ENCODE measurements at places on chromosomes 6 and 20. TPM values are rescaled to one million over a fixed set of nuclear protein-coding genes. Genes with fewer than 3 reads are reported as not detected.

CBLN4 gene
- total RNA-seq = not detected

GRCh38 chr6:110368284-110368683 is 10.1 kb upstream of the METTL24 start:
- no peaks in the 10 kb centered on the region for H3K27me3 ChIP-seq
- H3K27ac ChIP-seq = peak overlapping the region; percentile 68
- H3K36me3 ChIP-seq = no peaks in the 10 kb centered on the region
- no peak for DNase-seq
- H3K4me1 ChIP-seq = peaks cover 54% of the 10 kb centered on the region
- H3K4me3 ChIP-seq = no peak overlapping the region

RAB44 gene
- not detected for total RNA-seq

DNA sequence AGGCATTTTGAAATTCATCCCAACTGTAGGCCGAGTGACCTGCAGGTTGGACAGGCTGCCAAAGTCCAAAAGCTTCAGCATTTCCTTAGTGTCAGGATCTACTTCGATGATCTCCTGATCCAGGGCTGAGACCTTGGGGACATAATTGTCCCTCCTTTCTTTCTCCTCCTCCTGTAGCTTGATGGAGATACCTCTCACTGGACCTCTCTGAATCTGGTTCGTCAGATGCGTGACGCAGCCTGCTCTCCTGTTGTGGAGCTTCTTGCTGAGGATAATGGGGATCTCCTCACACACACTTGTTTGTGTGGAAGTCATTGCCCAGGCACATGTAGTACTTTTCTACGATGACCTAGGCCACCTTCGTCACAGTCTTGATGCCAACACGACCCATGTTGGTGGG is 1.5 kb upstream of the MAS1L start:
- no peak overlapping the region for H3K4me3 ChIP-seq
- no peak overlapping the region for H3K27ac ChIP-seq
- DNase-seq = no peak
- peaks cover 17% of the 10 kb centered on the region for H3K27me3 ChIP-seq
- no peaks in the 10 kb centered on the region for H3K4me1 ChIP-seq

GRCh38 chr6:155270561-155271091 is 6.8 kb downstream of the CLDN20 start:
- H3K4me3 ChIP-seq = no peak overlapping the region
- no peak overlapping the region for H3K27ac ChIP-seq
- peaks cover 11% of the 10 kb centered on the region for H3K4me1 ChIP-seq
- peaks cover 16% of the 10 kb centered on the region for H3K36me3 ChIP-seq
- no peak for DNase-seq

- peaks cover 20% of the 10 kb centered on the region for H3K36me3 ChIP-seq
- H3K27ac ChIP-seq = peak overlapping the region; percentile 30
- H3K4me1 ChIP-seq = peaks cover 47% of the 10 kb centered on the region
Observed at GRCh38 chr6:75278474-75279077, 6.0 kb downstream of the TMEM30A start.

GRCh38 chr6:132483779-132484679 is 28.9 kb downstream of the STX7 start:
- DNase-seq = peak; percentile 48
- H3K4me3 ChIP-seq = no peak overlapping the region
- no peaks in the 10 kb centered on the region for H3K27me3 ChIP-seq
- peak overlapping the region; percentile 41 for H3K27ac ChIP-seq
- peaks cover 16% of the 10 kb centered on the region for H3K36me3 ChIP-seq

DNA sequence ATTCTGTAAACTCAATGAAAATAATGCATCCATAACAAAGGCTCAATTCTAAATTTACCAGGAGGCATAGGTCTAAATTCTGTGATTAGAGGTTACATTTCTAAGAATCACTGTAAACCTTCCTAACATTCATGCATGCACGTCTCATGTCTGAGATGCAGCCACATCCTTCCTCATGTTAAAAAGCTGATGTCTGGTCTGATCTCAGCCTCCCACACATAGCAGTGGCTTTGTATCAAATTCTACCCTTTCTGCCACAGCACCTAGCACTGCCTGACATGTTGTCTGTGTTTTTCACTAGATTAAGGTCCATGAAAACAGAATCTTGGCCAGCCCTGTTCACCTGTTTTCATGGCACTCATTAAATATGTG is 171.1 kb downstream of the WDR27 start:
- no peak overlapping the region for H3K4me3 ChIP-seq
- no peak overlapping the region for H3K27ac ChIP-seq
- DNase-seq = no peak
- H3K27me3 ChIP-seq = no peaks in the 10 kb centered on the region

TREML2 gene
- total RNA-seq = not detected

GRM1 gene
- 0.16 TPM for total RNA-seq

DNA sequence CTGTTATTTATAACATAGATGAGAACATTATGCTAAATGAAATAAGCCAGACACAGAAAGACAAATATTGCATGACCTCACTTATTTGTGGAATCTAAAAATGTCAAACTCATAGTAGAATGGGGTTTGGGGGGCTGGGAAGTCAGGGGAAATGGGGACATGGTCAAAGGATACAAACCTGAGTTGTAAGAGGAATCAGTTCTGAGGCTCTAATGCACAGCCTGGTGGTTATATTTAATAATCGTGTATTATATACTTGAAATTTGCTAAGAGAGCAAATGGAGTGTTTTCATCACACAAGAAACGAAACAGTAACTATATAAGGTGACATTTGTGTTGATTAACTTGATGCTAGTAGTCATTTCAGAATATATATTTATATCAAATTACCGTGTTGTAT is 40.8 kb upstream of the GFOD1 start:
- no peak for DNase-seq
- no peaks in the 10 kb centered on the region for H3K27me3 ChIP-seq
- H3K4me3 ChIP-seq = no peak overlapping the region
- peaks cover 15% of the 10 kb centered on the region for H3K4me1 ChIP-seq
- H3K36me3 ChIP-seq = no peaks in the 10 kb centered on the region
- no peak overlapping the region for H3K27ac ChIP-seq

RUNX2 gene
- total RNA-seq = 4.9 TPM

MAP3K5 gene
- 8.3 TPM for total RNA-seq

- H3K27me3 ChIP-seq = no peaks in the 10 kb centered on the region
- peaks cover 2% of the 10 kb centered on the region for H3K4me1 ChIP-seq
- H3K4me3 ChIP-seq = no peak within 1 kb of the TSS
- DNase-seq = no peak
- no peak within 1 kb of the TSS for H3K27ac ChIP-seq
Observed at GRCh38 chr20:45378191-45378590, at the start of gene TP53TG5. TSS of gene TP53TG5 (minus strand) at chr20:45378325. CDS start at chr20:45378236, 89 bp downstream.

DNA sequence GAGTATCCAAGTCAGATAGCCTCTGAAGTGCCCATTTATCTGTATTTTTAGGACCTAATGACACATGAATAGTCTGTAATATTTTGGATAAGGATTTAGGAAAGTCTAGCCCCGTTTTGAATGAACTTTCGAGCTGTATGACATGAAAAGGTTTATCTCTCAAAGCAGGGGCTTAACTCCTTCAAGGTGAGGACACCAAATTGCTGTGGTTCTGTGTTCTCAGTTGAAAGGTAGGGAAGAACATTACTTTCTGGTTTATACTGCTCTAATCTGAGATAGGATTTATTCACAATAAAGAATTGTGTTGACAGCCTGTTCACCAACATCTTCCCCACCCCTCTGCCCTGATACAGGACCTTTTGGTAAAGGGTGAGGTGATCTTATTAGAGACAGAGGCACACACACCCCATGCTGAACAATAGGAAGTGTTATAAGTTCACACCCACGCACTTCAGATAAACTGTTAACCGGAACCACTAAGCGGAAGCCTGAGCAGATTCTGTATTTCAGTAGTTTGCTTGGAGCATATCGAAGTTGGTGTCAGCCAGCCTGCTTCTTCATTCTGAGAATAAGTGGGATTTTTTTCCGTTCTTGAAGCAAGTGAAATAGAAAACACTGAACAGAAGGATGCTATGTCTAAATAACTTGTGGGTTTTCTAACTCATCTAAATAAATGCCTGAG is 223.3 kb downstream of the TMEM242 start:
- H3K4me3 ChIP-seq = no peak overlapping the region
- H3K27ac ChIP-seq = peak overlapping the region; percentile 8
- no peaks in the 10 kb centered on the region for H3K27me3 ChIP-seq
- no peak for DNase-seq

DNA sequence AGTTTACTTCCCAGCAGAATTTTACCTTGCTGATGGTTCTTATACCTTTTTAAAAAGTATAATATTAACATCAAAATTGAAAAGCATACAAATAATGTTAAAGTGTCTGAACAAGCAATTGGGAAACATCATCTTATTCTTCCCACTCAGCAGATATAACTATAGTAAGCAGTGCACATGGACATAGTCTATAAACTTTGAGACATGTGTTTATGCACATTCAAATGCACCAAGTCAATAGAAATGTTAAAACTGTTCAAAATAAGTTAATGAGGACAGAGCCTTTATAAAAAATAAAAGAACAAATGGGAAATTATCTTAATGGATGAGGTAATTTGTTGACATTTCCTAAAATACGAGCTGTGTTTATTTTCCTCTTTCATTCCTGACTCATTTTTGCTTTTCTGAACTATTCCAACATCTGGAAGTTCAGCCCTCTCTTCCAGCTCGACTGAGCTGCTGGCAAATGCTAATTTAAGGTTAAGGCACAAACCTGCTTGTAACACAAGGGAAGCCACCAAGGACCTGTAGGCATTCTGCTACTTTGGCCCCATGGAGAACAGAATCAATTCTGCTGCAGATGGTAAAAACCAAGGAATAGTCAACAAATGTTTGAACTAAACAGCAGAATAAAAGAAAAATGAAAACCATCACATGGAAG is 110.3 kb upstream of the MAP3K4 start:
- H3K36me3 ChIP-seq = peaks cover under 1% of the 10 kb centered on the region
- no peaks in the 10 kb centered on the region for H3K27me3 ChIP-seq
- no peak for DNase-seq
- no peak overlapping the region for H3K4me3 ChIP-seq

DNA sequence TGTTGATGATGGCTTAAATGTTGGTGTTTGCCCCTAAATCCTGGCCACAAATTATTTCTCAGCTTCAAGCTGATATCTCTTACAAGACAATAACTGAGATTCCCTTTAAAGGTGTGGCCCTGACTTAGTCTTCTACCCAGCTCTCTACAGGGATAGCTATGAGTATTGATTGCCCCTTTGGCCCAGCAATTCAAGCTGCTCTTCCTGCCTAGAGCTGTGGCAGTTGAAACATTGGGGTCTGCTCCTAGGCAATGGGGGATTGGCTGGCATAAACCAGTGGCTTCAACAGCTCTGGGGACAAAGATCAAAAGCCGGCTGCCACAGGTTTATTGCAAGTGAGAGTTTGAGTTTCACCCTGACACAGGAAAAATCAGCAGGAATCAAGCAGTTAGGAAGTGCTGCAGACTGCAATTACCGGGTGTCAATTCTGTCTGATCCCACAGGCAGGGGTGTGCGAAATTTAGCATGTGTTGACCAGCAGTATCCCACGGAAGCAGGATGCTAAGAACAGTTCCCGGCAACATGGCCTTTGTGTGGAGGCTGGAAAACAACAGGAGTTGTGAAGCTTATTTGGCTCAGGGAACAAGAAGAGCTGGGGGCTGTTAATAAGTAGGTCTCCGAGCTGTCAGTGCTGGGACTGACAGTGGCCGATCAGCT is 66.2 kb upstream of the IYD start:
- H3K36me3 ChIP-seq = peaks cover 2% of the 10 kb centered on the region
- peaks cover 2% of the 10 kb centered on the region for H3K4me1 ChIP-seq
- no peak overlapping the region for H3K4me3 ChIP-seq
- no peak overlapping the region for H3K27ac ChIP-seq
- peaks cover 5% of the 10 kb centered on the region for H3K27me3 ChIP-seq

ZC2HC1B gene
- 0.29 TPM for total RNA-seq

SRMS gene
- not detected for total RNA-seq

DNA sequence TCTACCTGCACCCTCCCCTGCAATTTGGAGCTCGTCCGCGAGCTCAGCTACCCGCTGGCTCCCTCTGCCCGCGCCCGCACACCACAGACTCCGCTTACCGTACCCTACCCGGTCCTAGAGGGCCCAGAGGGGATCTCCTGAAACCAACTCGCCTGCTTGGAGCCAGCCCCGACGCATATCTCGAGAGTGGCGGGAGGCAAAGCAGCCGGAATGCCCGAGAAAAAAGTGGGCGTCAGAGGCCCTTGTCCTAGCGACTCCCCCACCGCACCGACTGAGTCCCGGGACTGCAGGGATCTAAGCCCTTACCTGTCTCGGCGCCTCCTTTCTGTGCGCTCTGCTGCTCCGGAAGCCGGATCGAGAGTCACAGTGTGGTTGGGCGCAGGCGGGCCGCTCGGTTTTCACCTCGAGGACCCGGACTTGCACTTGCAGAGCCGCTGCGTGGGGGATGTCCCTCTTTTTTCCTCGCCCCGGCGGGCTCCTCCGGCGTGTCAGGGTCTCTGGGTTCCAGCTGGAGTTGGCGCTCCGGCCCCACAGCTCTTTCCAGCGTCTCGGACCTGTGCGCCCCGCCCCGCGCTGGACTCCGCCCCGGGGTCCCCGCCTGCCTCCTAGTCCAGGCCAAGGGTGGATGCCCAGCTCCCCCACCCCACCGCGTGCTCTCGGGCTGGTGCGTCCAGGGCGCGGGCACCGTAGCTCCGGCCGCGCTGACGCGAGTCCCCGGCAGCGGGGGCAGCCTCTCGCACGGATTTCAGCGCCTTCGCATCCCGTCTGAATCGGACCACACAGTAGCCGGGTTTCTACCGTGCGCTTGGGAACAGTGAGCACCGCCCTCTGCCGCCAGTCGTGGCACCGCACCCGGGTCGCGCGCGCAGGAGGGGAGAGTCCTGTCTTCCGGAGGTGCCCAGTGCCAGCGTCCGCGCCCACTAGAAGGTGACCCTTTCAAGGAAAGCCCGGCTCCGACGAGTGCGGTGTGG is at the start of gene PROKR2:
Gene PROKR2, minus strand, starts transcription at position 767 of the 971 bp plus-strand sequence. CDS start 2,585 bp downstream, outside the sequence.
- peak; percentile 63 for DNase-seq
- peak within 1 kb of the TSS; percentile 62 for H3K4me3 ChIP-seq
- no peak within 1 kb of the TSS for H3K27ac ChIP-seq

CD93 gene
- total RNA-seq = 0.07 TPM

DNA sequence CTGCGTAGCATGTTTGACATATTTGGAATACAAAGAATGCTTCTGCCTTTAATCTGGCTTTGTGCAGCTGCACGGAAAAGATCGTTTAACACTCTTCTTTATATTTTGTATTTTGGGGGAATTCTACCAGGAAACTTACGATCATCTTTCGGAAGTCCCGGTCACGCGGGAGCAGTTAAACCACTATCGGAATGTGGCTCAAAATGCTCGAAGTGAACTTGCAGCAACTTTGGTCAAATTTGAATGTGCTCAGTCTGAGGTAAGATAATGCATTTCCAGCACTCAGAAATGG is 42.3 kb downstream of the CCDC170 start:
- no peaks in the 10 kb centered on the region for H3K27me3 ChIP-seq
- no peak overlapping the region for H3K4me3 ChIP-seq
- no peak for DNase-seq
- H3K4me1 ChIP-seq = no peaks in the 10 kb centered on the region
- H3K36me3 ChIP-seq = peaks cover 3% of the 10 kb centered on the region

SLC22A23 gene
- total RNA-seq = 24.3 TPM

GRCh38 chr20:7305976-7306375 is 538.5 kb downstream of the BMP2 start:
- no peak overlapping the region for H3K4me3 ChIP-seq
- DNase-seq = no peak

Data from mesothelial cell of epicardium (in vitro differentiated cells).